Type B pancreatic cell (in vitro differentiated cells): ENCODE measurements at places on chromosomes 12 and 14.

- DNase-seq: no peak
Measured at GRCh38 chr14:69152181-69152901, 578 bp downstream of the DCAF5 start.

GRCh38 chr12:89882050-89882449, 173.4 kb upstream of the ATP2B1 start:
- DNase-seq: no peak

- no peak for DNase-seq
Measured at GRCh38 chr12:115895247-115895646, 382.2 kb downstream of the MED13L start.

- DNase-seq: peak; percentile 32
Measured at GRCh38 chr14:99703381-99703780, 19.3 kb downstream of the CYP46A1 start.

DNA sequence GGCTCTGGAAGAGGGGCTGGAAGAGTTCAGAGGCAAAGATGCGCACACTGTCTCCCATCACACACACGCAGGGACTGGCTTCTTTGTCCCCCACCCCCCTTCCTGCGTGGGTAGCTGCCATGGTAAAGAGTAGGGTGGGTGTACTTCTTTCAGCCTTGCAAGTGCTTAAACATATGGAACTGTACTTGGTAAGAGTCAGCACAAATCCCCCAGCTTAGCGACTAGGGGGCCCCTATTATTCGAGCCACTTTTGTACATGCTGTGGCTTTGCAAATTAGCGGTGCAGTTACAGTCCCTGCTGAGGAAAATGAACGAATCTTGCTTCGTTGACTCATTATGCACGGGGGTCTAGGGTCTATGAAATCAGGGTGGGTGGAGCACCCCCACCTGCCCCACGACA, 123.8 kb downstream of the AACS start:
- DNase-seq: no peak

- no peak for DNase-seq
Measured at GRCh38 chr12:29208060-29208459, 59.0 kb downstream of the FAR2 start.

GRCh38 chr12:27347779-27348178, 15.1 kb downstream of the BMAL2 start:
- DNase-seq: no peak

GRCh38 chr14:76782885-76783566, 21.8 kb downstream of the VASH1 start:
- DNase-seq: no peak

- DNase-seq: no peak
Measured at GRCh38 chr12:6346235-6346832, 4.5 kb upstream of the TNFRSF1A start.

DNA sequence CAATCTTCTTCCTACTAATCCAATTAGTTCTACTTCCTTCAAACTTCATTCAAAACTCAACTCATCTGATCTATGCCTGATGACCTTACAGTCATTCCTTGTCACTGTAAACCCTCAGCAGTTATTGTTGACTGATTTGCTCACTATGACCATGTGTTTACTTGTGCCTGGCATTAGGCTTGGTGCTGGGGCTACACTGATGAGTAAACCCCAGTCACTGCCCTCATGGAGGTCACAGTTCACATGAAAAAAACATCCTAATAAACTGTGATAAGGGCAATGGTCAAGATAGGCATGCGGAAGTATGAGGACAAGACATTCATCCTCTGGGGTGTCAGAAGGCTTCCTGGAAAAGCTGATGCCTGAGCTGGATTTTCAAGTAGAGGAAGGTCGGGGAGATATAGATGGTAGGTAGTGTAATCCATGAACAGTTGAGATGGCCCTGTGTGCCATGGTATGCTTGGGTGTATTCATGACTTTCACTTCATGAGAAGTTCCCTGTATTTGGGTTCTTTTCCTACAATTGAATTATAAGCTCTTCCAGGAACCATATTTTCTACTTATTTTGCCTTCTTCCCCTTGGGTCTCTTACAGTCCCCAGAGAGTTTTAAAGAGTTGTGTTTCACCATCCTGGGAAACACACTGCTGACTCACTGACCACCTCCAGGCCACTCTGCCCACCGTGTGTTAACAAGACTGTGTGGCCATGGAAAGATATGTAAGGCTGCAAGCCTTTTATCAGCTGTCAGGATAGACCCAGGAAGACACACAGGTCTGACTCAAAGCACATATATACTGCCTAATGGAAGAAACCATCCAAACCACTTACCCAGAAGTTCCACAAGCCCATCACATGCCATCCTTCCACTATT, 38.7 kb upstream of the DUSP6 start:
- no peak for DNase-seq

- DNase-seq: no peak
Measured at GRCh38 chr14:56059054-56059453, 59.2 kb upstream of the PELI2 start.
